ENCODE measurements at places on chromosomes 2 and 18.

DNA sequence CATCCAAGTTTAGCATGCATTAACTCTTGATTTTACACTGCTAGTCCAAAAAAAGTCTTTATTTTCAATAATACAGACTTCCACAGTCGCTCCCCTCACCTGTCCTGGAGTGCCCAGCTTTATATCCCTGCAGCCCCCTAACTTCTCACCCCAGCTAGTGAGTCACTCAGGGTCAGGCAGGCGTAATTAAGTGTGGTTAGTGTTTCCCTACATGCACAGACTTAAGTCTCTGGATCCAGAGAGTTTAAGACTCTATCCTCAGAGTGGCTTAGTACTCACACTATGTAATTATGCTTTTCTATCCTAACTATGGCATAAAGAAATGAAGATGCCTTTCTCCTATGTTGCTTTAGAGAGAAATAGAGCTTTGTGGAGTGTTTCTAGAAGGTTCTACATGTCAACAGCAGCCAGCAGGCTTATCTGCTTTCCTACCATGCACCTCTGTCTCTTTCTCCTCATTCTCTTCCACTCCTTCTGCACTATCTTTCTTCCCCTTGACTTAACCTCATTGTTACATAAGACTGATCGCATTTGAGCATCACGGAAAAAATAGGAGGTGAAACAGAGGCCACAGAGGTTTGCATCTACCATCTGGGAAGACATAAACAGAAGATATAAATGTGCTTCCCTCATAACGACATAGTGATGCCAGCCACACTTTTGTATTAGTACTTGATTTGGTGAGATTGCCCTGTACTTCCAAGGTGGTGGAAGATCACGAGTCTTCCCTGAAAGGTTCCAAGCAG, 34.4 kb upstream of the PMAIP1 start:
- no peak for DNase-seq

DNA sequence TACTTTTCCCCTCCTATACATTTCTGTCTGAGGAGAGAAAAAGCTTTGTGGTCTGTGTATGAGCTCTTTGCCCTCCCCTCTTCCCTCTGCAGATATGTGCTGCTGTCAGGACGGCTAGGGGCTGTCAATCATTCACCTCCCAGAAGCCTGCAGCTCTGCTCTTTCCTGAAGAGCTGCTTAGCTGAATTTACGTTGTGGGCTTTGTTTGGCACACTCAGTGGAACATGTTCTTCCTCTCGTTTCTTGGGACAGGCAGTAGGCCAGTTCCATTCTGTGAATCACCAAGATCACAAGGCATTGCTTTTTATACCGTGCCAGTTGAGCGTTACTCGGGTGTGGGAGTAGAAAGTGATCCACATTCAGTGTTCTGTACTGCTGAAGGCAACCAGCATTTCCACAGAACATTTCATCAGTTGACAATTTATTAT, 136.7 kb downstream of the LAMA3 start:
- no peak for DNase-seq

- DNase-seq = no peak
Measured at GRCh38 chr2:32189011-32189410, 23.3 kb downstream of the SLC30A6 start.

- no peak for DNase-seq
Measured at GRCh38 chr18:62011416-62011815, 118.6 kb upstream of the RNF152 start.

DNA sequence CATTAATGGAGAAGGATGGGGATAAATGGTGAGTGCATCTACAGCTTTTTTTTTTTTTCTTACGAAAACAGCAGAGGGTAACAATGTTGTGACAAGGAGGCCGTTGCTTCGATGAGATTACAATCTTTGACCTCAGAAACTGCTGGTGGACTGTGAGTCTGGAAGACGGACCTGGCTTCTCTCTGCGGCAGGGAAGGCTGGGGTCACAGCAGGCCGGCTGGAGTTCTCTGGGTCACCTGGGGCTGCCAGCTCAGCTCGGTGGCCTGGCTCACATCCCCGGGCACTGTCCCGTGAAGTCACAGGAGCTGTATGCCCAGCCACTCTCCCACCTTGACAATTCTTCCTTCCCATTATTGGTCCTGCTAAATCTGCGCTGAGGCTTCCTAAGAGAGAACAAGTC, 160.8 kb downstream of the ACKR3 start:
- DNase-seq = no peak

GRCh38 chr2:239401067-239401880, 454 bp upstream of the HDAC4 start:
- peak; percentile 99 for DNase-seq

DNA sequence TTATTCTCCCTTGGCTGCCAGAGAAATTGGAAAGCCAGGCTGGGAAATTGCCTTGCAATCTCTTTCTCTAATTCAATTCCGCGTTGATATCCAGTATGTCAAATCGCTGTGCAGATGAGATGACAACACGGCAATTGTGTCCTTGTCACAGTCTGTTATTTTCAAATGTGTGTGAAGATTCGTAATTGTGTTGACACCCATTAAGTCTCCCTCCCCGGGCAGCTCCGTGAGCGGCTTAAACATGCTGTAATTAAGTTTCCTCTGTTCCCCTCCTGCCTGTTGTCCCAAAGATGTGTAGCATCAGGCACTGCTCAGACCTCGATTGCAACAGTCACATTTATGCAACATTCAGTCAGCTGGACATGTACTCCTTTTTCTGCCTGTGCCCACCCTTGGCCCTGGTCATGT, 209.5 kb downstream of the LPIN1 start:
- no peak for DNase-seq

GRCh38 chr2:7133521-7133920, 216.3 kb downstream of the RNF144A start:
- no peak for DNase-seq

- no peak for DNase-seq
Measured at GRCh38 chr2:101256316-101256715, 3.6 kb downstream of the CNOT11 start.

DNA sequence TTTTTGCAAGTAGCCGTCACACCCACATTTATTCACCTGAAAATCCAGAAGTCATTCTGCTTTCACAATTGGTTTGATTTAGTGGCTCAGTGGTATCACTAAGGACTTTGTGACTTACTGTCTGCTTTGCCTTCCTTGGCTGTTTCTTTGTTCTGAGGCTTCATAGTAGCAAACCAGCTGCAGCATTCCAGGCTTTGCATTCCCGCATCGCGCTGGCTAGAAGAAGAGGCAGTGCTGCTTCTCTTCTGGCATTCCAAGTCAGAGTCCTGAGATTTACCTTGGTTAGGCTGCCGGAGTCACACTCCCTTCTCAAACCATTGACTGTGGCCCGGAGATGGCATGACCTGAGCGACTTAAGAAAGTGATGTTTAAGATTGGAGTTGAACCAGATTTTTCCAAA, 35.1 kb downstream of the MYO1B start:
- no peak for DNase-seq

- DNase-seq = no peak
Measured at GRCh38 chr18:43054815-43055519, 60.5 kb downstream of the RIT2 start.

- no peak for DNase-seq
Measured at GRCh38 chr2:11683476-11683875, 13.5 kb upstream of the NTSR2 start.

- DNase-seq = no peak
Measured at GRCh38 chr2:46177461-46178089, 119.6 kb upstream of the EPAS1 start.

GRCh38 chr2:26701596-26701995, 9.1 kb downstream of the KCNK3 start:
- DNase-seq = no peak

- no peak for DNase-seq
Measured at GRCh38 chr2:224836263-224836662, 120.1 kb upstream of the CCDC195 start.

GRCh38 chr2:29114946-29115609, at the start of gene CLIP4:
CLIP4 (plus strand) TSS chr2:29115415; CDS start chr2:29121389, 5,974 bp downstream.
- DNase-seq = peak; percentile 87

- DNase-seq = no peak
Measured at GRCh38 chr2:96773922-96774321, 13.2 kb downstream of the CNNM4 start.

DNA sequence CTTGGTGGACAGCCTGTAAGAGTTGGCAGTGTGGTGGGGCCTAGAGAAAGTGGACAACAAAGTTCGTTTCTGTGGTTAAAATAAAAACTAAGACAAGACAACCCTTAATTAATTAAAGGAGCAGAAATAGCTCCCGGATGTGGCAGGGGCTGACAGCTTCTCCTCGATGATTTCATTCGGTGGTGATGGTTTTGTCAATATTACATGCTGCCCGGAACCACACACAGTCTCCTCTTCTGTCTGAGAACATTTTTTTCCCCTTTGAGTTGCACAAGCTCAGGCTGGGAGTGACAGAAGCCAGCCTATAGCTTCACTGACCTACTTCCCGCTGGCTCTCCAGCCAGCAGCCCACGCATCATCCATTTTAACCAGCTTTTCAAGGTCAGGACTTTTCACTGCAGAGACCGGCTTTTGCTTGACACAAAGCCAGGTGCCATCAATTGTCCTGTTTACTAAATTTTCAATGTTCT, 378.8 kb downstream of the SLC4A3 start:
- no peak for DNase-seq

DNA sequence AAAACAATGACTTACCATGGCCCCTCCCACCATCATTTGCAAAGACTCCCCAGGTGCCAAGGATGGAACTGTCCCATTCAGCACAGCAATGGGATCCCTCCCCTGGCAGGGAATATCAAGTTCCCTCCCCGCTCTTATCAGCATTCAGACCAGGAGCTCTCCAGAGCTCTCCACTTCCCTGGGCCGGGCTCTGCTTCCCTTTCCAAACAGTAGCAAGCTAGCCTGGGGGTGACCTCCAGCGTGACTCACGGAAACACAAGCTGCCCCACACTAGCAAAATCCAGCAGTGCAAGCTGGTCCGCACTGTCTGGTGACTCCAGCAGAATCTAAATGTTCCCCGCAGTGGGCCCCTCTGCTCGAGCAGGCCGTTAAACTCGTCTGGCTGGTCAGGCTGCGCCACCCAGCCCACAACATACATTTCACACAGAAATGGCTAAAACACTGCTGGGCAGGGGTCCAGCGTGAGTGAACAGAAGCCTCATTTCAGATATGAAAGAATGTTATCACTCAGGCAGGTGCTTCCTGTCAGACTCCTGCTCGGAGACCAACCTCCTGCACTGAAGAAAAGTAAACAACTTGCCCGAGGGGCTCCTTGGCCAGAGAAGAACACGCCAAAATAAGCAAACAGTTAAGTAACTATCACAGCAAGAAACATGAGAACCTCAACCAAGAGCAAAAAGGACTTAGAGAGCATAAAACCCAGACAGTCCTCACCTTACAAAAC, 33.9 kb downstream of the STAT1 start:
- DNase-seq = no peak

- no peak for DNase-seq
Measured at GRCh38 chr18:13321923-13322322, 103.4 kb downstream of the LDLRAD4 start.

DNA sequence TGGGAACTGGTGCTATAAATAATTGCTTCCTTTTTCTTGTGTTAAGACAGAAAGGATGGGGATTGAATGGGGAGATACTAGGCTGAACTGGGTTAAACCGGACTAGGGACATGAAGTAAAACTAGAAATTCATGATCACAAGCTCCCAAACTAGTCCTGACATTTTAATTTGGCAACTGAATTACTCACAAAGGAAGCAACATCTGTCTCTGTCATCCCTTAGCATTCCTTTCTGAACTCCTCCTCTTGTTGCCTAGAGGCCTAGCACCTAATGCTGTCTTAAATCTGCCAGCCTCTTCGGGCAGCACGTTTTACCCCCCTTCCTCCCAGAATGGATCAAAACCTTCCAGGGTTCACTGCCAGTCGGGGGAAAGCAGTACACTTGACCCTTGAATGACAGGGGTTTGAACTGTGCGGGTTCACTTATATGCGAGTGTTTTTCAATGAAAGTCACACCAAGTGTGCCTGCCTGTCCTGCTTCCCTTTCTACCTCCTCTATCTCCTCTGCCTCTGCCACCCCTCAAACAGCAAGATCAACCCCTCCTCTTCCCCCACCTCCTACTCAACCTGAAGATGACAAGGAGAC, 8.2 kb downstream of the KCTD1 start:
- no peak for DNase-seq

DNA sequence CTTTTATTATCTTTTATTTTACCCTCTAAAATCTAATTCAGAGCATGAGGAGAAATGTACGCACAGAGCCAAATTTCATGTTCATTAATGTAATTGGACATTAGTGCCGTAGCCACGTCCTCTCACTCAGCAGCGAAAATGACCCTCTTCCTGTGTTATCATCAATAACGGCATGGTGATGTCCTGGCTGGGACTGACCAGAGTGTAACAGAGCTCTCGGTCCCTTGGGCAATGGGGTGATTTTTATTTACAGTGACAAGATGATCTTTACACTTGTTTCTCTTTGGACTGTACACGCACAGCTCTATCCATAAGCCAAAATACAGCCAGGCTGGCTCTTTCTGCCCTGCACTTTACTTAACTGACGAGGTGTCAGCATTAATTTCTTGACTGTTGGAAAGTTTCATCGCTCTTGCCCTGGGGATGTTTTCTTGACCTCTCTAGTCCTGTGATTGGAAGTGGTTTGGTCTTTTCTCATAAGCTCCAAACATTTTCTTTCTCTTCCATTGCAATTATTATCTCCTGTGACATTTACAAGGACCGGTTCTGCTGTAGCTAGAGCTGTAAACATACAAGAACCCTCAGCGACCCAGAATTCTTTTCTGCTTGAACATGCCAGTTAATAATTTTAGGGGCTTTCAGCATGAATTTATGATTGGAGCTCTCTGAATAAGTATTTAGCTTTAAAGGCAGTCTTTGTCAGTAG, 308.0 kb upstream of the PIK3C3 start:
- DNase-seq = no peak

GRCh38 chr18:44325903-44326635, 354.6 kb upstream of the SETBP1 start:
- peak; percentile 13 for DNase-seq

DNA sequence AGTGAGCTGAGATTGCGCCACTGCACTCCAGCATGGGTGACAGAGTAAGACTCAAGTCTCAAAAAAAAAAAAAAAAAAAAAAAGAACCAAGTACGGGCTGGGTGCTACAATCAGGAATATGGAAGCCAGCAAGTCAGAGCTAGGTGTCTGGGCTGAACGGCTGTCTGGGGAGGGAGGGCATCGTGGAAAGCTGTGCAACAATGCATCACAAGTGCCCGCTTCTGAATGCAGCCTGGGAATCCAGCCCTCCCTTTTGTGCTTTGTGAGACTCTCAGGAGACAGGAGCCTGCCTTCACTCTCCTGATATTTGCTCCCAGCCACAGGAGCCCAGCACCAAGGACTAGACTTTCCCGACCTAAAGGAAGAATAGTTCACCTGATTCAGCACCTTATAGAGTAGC, 124.9 kb upstream of the SMAD2 start:
- DNase-seq = no peak

GRCh38 chr2:25286025-25286400, 55.7 kb downstream of the DNMT3A start:
- peak; percentile 82 for DNase-seq

DNA sequence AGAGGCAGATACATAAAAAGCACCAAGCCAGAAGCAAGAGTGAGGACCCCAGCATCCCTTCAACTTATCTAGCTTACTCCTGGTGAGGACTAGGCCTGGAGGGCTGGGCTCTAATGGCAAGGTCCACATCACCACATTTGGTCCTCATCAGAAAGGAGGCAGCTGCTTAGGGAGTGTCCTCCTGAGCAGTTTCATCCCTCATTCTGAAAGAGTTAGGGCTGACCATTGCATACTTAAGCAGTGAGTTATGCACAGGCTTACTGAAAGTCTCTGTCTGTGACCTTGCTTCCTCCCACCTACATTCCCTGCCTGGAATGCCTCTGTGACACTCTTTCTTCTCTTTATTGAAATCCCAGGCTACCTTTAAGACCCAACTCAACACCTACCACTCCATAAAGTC, 301.8 kb upstream of the ACVR2A start:
- DNase-seq = no peak

GRCh38 chr18:47696870-47697269, 233.6 kb downstream of the SMAD2 start:
- DNase-seq = no peak

Measured in GM13976 (cell line).